ENCODE measurements at places on chromosomes 4 and X. TPM values are rescaled to one million over a fixed set of nuclear protein-coding genes. Genes with fewer than 3 reads are reported as not detected.

GRCh38 chr4:94329933-94330332 is 12.7 kb downstream of the HPGDS start:
- no peak for DNase-seq

- peak; percentile 69 for DNase-seq
Measured at GRCh38 chr4:20305976-20306375, 54.3 kb downstream of the SLIT2 start.

GRCh38 chrX:78092296-78092695 is 11.8 kb upstream of the PGK1 start:
- DNase-seq, result peak; percentile 71

CCNA2 gene
- total RNA-seq, result 118 TPM

DNA sequence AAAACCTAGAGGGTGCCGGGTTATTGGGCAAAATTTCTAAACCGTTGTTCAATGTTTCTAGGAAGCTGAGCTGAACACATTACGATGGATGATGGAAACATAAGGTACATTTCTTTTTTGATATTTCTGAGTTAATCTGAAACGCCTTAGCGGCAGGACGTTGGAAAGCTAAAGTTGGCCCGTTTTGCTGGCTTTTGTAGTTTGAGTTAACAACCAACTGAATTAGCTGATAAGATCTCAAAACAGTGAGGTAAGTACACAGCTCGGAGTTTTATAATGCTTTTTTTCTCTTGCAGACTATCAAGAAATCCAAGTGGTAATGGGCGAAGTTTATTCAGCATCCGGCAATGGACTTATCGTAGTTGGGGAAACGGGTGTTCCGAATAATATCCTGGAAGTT is 73.5 kb downstream of the PRSS12 start:
- no peak for DNase-seq

- peak; percentile 51 for DNase-seq
Measured at GRCh38 chr4:16225863-16226815, at the start of gene TAPT1. TSS of gene TAPT1 (minus strand) at chr4:16226471. CDS start at chr4:16226457, 14 bp downstream.

SLITRK2 gene
- total RNA-seq, result not detected

- DNase-seq, result peak; percentile 3
Measured at GRCh38 chr4:22906045-22906444, 213.3 kb downstream of the GBA3 start.

- peak; percentile 66 for DNase-seq
Measured at GRCh38 chr4:41661442-41662076, 87.0 kb downstream of the PHOX2B start.

- DNase-seq, result no peak
Measured at GRCh38 chrX:71996136-71996535, 85.5 kb downstream of the NHSL2 start.

- DNase-seq, result no peak
Measured at GRCh38 chrX:108582151-108582550, 142.5 kb downstream of the COL4A5 start.

- no peak for DNase-seq
Measured at GRCh38 chr4:10050261-10050661, 29.0 kb upstream of the SLC2A9 start.

OTC gene
- not detected for total RNA-seq

All from M059J (cell line).